ENCODE measurements at places on chromosomes 7 and 10.

DNA sequence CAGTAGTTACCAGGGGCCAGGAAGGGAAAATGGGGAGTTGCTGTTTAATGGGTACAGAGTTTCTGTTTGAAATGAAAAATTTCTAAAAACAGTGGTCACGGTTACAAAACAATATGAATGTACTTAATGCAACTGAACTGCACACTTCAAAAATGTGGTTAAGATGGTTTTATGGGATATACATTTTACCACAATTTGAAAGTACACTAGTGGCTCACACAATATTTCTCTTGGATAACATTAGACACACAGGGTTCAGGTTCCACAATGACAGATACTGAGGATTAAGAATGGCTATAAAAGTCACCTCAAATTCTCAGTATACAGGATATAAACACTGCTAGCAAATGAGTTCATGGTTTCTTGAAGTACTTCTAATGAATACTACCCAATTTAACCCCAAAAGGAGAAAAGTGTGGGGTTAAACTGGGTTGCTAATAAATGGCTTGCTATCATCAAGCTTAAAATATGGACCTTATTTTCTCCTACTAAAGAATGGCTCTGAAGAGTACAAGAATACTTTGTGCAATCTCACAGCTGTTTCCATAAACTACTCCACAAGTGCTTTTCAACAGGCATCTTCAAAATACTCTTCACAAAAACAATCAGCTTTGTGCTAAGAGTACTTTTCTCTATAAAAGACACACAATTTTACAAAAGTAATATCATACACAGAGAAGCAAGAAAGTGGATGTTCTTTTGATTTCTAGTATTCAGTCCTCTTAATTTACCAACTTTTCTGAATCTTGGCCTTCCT lies 92.9 kb downstream of the SRPK2 start:
- DNase-seq = no peak

DNA sequence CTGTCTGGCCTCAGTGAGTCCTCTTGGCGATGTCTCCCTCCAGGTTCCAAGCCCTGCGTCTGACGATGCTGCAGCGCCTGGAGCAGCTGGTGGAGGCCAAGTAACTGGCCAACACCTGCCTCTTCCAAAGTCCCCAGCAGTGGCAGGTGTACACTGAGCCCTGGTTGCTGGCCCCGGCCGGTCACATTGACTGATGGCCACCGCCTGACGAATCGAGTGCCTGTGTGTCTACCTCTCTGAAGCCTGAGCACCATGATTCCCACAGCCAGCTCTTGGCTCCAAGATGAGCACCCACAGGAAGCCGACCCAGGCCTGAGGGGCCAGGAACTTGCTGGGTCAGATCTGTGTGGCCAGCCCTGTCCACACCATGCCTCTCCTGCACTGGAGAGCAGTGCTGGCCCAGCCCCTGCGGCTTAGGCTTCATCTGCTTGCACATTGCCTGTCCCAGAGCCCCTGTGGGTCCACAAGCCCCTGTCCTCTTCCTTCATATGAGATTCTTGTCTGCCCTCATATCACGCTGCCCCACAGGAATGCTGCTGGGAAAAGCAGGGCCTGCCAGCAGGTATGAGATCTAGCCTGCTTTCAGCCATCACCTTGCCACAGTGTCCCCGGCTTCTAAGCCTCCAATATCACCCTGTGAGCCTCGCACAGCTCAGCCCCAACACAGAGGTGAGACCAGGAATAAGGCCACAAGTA lies 7.3 kb upstream of the ZNF22 start:
- no peak for DNase-seq

DNA sequence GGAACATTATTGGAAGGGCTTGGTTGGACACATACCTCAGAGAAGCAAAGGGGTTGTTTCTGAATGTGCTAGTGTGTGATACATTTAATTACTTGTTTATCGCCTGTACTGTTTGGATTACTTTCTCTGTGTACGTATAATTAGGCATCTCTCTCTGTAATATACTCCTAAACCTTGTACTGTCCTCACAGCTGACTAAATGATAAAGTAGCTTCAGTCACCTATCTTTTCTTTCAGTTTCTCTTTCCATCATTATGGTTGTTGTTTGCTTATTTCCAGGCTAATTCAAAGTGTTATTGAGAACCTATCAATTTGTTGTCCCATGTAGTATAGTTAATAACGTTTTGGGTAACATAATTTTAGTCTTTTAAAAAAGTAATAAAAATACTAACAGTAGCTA lies 34.0 kb downstream of the MXI1 start:
- DNase-seq = no peak

DNA sequence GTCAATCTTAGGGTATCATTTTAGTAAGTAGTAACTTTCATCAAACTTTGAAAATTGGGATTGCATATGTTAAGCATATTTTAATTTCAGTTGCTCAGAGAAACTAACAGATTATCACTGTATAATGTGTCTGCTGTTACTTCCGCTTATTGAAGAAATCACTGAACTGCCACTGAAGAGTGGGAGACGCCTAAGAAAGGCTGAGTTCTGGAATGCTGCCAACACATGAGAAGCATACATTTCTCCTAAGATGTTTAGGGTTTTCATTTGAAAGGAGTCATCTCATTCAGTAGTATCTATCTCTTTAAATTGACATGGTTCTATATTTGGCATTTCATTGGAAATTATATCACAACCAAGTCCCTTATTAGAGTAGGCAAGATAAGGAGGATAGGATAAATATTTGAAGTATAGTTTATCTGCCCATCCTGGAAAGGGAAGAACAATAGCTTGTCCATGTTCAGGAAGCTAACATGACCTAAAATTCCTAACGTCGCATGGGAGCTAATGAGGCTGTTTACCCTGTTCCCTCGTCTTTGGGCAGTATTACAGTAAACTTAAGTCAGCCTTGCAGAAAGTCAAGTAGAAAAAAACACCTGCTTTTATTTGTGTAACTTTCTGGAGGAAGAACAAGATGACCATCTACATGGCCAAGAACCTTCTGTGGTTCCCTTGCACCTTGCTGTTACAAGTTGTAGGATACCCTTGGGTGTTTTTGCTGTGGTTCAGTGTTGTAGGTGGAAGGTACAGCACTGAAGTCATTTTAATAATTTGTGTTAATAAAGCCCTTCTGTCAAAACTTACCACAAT lies 67.3 kb downstream of the NHLRC2 start:
- DNase-seq = no peak

- DNase-seq = no peak
These were observed 291.1 kb upstream of the PRKCQ start for GRCh38 chr10:6871128-6871527.

DNA sequence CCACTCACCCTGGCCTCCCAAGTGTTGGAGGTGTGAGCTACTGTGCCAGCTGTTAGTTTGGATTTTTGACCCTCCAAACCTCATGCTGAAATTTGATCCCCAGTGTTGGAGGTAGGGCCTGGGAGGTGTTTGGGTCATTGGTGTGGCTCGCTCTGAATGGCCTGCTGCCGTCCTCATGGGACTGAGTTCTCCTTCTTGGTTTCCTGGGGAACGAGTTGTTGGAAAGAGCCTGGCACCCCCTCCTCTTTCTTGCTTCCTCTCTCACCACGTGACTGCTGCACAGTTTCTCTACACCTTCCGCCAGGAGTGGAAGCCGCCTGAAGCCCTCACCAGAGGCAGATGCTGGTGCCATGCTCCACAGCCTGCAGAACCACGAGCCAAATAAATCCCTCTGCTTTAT lies 253.5 kb downstream of the PHTF2 start:
- no peak for DNase-seq

DNA sequence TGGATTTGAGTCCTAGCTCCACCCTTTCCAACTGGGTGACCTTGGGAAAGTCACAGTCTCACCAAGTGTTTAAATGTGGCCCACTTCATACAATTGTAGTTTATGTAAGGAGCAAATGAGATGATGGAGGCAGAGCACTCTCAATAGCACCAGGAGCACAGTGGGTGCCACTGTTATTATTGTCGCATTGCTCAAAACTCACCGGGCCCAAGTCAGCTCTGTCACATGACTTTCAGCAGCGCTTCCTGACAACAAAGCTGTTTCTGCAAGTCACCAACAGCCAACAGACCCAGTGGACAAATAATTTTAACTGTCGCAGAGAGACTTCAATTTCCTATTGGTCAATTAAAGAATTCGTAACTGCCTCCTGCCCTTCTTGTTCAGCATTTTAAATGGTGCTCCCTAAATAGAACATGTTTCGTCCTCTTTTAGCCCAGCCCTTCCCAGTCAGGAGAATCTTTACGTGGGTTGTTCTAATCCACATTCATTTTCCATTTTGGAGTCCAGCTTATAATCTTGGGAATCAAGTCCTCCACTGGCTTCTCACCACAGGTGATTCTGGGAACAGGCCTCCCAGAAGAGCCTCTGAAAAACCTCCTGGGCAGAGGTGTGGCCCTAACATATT lies 415.6 kb upstream of the NPVF start:
- DNase-seq = no peak

- DNase-seq = no peak
These were observed 112.7 kb downstream of the SNX10 start for GRCh38 chr7:26404189-26404996.

GRCh38 chr7:86925221-86925620 lies 134.2 kb downstream of the ELAPOR2 start:
- no peak for DNase-seq

- DNase-seq = no peak
These were observed 37.0 kb downstream of the PPP2R2D start for GRCh38 chr10:131937836-131938235.

GRCh38 chr10:19629567-19629966 lies 186.7 kb upstream of the PLXDC2 start:
- DNase-seq = no peak

DNA sequence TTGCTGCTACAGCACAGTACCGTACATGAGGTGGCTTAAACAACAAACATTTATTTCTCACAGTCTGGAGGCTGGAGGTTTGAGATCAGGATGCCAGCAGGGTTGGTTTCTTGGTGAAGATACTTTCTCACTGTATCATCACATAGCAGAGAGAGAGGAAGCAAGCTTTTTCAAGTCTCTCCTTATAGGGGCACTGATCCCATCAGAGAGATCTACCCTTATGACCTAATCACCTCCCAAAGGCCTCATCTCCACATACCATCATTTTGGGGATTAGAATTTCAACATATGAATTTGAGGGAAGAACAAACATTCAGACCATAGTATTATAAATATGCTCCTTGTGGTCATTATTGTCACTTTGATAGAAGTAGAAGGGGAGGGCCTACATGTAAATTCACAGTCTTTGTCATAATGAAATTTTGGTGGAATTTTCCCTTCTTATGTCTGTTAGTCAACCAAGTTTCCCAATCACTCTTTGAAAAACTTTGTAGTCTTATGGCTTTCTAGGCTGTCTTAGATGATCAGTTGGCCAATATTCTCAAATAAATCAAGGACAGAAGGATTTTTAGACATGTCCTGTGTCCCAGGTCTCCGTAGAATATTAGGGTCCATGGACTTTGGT lies 606.2 kb downstream of the LRMDA start:
- no peak for DNase-seq

DNA sequence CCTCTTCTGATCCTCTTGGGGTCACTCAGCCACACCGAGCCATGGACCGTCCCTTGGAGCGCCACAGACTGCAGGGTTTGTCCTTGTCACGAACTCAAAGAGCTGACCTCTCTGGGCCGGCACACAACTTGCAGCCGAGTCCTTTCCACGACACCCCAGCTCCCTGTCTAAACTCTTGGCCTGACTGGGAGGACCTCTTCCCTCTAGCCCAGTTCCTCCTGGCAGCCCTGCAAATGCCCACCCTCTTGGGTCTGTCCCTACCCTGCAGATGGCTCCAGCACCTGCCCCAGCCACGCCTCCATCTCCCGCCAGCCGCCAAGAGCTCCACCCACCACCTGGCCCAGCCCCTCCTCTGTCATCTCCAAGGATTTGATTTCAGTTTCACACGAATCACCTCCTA lies 339.2 kb downstream of the DNAJB6 start:
- DNase-seq = no peak

GRCh38 chr7:14228341-14228740 lies 238.9 kb upstream of the ETV1 start:
- DNase-seq = no peak

GRCh38 chr10:16776896-16777295 lies 40.3 kb downstream of the RSU1 start:
- no peak for DNase-seq

- no peak for DNase-seq
These were observed 4.1 kb upstream of the CALML5 start for GRCh38 chr10:5503477-5503835.

- DNase-seq = no peak
These were observed 283.8 kb downstream of the CDK14 start for GRCh38 chr7:90879924-90880323.

GRCh38 chr7:92135052-92135889 lies 994 bp upstream of the CYP51A1 start:
- no peak for DNase-seq

Data from H54 (cell line).